Inflammatory macrophage treated with lipopolysaccharide for 4 hours (primary cell): ENCODE measurements at places on chromosomes 11 and 22.

GRCh38 chr11:122618927-122619326 is 36.6 kb upstream of the UBASH3B start:
- no peak for DNase-seq

DNA sequence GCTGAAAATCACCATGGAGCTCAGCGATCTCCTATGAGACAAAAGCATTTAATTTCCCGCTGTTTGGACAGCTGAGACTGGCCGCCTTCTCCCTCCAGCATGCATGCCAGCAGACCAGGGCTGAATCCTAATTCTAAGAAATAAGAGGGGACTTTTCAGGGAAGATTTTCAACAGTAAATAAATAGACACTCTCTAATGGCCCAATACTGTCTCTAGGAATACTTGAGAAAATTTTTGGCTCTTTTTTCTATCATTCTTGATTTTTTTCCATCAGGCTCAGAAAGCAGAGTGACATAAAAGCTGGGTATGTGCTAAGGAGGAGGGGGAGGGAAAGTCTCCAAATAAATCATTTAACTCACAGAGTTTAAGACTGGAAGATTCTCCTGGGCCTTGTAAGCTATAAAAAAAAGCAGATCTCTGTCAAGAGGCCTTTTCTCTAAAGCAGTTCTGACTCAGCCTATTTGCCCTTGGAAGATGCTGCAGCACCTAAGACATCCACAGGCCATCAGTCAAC is 17.6 kb upstream of the SPON1 start:
- no peak for DNase-seq

DNA sequence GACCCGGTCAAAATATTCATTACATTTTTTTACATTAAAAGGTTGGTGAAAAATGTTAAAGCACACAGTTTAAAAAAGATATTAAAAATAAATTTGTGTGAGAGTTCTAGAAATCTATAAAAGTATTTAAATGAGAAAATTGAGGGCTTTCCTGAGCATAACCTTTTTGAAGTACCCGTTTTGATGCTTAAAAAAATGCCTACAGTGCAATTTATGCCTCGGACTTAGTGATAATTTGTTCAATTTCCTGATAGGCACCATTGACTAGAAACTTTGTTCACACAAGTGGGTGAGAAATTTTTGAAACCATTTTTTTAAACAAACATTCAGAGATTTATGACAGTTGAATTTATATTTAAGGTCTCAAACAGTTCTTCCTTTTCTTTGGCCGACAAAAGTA is 29.7 kb upstream of the B3GAT1 start:
- DNase-seq = no peak

DNA sequence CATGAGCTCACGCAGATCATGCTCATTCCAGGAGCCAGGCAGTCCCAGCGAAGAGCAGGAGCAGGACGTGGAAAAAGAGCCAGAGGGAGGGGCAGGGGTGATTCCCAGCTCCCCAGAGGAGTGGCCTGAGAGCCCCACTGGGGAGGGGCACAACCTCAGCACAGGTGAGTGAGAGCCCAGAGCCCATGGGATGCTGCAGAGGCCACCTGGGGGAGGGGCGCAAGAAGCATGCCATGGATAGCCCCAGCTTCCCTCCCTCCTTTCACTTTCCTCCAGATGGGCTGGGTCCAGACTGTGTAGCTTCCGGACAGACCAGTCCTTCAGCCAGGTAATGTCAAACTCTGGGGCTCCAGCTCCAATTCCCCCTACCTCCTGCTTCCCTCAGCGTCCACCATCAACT is 6.2 kb downstream of the SMTNL1 start:
- DNase-seq = no peak

DNA sequence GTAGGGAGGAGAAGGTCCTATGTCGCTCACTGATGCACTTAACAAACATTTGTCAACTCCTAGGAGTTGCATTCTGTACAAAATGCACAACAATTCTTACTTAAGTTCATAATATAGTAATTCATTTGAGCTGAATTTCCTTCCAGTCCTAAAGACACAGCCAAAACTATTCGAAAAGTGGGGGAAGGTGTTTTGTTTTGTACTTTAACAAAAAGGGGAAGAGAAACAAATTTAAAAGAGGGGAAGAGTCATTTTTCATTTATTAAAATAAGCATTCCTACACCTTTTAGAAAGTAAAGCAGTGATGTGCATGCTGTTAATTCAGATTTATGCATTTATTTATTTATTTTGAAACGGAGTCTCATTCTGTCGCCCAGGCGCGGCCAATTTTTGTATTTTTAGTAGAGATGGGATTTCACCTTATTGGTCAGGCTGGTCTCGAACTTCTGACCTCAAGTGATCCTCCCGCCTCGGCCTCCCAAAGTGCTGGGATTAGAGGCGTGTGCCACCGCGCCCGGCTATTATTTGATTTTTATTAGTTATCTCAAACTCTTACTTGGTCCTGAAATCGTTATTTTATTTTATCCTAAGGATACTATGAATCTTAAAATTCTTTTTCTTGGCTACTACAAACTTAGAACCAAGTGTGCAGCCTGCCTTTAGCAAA is 1.1 kb upstream of the FANCF start:
- no peak for DNase-seq

GRCh38 chr11:11842421-11843008 is 743 bp downstream of the USP47 start:
- peak; percentile 90 for DNase-seq

DNA sequence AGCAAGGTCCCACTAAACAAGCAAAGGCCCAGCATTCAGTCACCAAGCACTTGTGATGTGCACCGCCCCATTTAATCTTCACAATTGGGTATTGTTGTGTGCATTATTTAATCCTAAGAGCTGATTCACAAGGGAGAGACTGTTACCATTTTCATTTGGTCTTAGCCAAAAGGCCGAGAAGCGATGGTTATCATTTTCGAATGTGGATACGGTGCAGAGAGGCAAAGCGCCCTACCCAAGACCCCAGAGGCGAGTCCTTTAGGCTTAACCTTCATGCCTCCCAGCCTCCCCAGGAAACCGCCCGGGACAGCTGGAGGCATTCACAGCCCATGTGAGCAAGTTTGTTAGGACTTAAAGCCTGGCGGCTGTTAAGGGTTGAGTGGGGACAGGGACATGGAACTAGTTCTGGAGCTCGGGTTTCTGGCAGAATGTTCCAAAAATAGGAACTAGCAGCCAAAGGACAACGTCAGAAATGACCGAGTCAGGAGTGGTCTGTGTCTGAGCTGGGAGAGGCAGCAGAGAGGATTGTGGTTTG is 13.0 kb upstream of the UPK3A start:
- DNase-seq = peak; percentile 64

GRCh38 chr11:69411257-69411924 is 70.1 kb upstream of the LINC01488 start:
- no peak for DNase-seq

DNA sequence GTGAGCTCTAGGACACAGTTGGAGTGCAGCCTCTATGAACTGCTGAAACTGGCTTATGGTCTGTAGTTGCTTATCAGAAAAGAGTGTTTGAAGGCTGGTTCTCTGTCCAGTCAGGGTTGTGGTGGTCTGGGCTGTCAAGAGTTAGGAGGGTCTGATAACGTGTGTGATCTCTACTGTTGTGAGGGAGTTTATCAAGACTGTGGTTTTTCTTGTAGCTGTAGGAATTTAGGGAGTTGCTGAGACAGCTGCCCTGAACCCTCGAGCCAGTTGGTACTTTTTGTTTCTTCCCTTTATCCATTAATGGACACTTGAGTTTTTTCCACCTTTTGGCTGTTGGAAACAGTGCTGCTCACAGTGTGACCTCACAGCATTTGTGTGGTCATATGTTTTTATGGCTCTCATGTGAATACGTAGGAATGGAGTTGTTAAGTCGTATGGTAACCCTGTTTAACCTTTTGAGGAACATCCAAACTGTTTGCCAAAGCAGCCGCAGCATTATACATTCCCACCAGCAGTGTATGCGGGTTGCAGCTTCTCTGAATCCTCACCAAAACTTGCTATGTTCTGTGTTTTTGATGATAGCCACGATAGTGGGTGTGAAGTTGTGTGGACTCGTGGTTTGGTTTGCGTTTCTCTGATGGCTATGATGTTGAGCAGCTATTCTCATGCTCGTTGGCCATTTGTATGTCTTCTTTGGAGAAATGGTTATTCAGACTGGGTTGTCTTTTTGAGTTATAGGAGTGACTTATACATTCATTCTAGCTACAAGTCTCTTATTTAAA is 20.9 kb upstream of the DGCR8 start:
- DNase-seq = no peak

GRCh38 chr22:36234919-36235318 is 4.4 kb downstream of the APOL2 start:
- DNase-seq = no peak

GRCh38 chr22:49788504-49788903 is 39.2 kb downstream of the BRD1 start:
- DNase-seq = peak; percentile 62

- peak; percentile 94 for DNase-seq
These were observed at the start of gene CASP4 for GRCh38 chr11:104968355-104968855. CASP4 (minus strand) TSS chr11:104968574; CDS start chr11:104968525, 49 bp downstream.

GRCh38 chr22:29641042-29641699 is 37.7 kb downstream of the NF2 start:
- DNase-seq = peak; percentile 87

- DNase-seq = peak; percentile 86
These were observed 62.0 kb downstream of the PAK1 start for GRCh38 chr11:77411717-77412441.

DNA sequence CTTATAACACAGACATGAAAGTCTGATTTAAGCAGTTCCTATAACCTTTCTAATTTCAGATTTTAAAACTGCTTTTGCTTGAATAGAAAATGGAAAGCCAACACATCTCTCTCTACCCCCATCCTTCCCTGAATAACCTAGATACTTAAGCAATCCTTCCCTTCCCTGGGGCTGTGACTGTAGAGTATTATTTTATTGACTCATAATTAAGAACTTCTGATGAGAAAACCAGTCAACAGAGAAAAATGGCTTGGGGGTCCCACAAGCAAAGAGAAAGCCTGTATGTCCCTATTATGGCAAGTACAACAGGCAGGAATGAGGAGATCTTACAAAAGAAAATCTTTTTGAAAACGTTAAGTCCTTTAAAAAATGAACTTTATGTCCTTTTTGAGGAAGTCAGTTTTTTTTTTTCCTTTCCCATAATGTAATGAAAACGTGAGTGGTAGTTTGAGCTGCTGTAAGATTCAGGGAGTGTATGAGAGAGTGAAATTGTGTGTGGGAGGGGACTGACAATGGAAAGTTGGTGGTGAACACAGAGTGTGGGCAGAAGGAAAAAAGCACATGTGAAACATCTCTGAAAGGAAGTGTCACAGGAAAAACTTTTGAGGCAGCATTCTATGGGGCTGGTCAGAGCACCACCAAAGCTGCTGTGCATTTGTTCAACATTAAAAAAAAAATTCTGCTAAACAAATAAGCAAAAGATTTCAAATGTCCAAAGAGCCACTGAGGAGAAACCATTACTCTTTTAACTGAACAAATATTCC is 154.6 kb downstream of the MAML2 start:
- peak; percentile 96 for DNase-seq

DNA sequence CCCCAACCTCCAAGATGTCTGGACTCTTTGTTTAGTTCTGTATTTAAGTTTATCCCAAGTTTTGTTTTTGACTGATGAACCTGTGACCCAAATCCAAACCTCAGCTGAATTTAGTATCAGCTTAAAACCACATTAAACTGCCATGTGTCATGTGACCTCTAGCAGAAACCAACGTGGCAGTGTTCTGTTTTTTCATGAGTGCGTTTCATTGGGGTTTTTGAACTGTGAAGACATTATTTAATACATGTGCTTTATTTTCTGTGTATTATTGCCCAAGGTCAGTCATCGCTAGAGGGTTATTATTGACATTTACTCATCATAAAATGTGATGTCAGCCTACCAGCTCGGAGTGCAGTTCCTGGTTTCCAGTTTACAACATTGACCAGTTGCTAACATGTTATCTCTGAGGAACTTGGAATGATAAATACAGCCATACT is 1.8 kb downstream of the TLCD5 start:
- DNase-seq = peak; percentile 55

- peak; percentile 34 for DNase-seq
These were observed 48.8 kb downstream of the ENDOD1 start for GRCh38 chr11:95138448-95138847.

- no peak for DNase-seq
These were observed 618.2 kb downstream of the TBC1D22A start for GRCh38 chr22:47380692-47381091.

DNA sequence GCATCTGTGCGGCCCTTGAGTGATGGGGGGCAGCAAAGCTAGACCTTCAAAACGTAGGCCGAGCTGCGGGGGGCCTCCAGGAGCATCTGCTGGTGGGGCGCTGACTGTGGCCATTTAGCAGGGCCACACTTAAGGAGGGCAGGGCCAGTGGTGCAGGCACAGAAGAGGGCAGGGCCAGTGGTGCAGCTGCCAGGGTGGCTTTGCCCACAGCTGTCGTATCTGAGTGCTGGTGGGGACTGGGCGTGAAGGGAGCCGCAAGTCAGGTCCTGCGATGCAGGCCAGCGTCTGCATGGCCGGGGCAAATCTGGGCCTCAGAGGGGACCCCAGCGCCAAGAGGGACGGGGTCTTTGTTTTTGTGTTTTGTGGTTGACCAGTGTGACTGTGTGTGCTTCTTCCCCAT is 27.7 kb downstream of the RNH1 start:
- no peak for DNase-seq

DNA sequence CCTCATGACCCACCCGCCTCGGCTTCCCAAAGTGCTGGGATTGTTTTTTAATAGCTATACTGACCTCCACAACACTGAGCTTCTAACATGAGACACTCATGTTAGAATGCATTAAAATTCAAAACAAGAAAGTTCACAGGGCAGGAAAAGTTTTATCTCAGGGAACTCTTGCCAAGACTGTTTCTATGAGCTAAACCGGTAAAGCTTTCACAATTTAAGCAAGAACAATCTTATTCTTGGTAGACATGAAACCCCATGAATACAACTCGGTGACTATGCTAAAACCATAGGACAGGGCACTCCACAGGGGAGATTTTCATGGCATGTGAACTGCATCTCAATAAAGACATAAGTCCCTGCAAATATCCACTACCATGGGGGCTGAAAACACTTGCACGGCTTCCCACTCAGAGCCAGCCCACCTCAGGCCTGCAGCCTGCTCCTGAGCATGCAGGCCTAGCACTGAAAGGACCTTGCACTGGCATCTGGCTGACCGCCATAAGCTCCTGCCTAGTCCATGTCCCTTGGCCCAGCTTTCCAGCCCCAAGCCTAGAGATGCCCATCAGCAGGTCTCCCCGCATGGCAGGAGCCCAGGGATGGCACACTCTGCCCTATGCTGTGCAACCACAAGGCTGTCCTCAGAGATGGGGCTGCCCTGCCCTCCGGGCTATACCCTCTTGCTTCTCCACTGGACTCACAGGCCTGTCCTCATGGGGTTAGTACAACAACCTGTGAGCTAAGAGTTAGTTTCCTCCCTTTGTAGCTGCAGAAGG is 58.4 kb downstream of the DGCR2 start:
- DNase-seq = no peak

- peak; percentile 33 for DNase-seq
These were observed 55.0 kb downstream of the ARHGAP42 start for GRCh38 chr11:100741866-100742625.

GRCh38 chr11:119666061-119666460 is 62.9 kb downstream of the NECTIN1 start:
- DNase-seq = no peak
